ENCODE measurements at places on chromosomes 7 and 10. TPM values are rescaled to one million over a fixed set of nuclear protein-coding genes. Genes with fewer than 3 reads are reported as not detected.
A peak's percentile ranks its signal among the peaks of the same experiment; 100 is the strongest.

CYP3A7 gene
- total RNA-seq, result 0.41 TPM

PAX4 gene
- not detected for total RNA-seq

BLNK gene
- 9.4 TPM for total RNA-seq

GRCh38 chr7:36746347-36746746, 22.1 kb upstream of the AOAH start:
- no peaks in the 10 kb centered on the region for H3K27me3 ChIP-seq
- H3K36me3 ChIP-seq, result no peaks in the 10 kb centered on the region
- no peak for DNase-seq
- H3K4me1 ChIP-seq, result no peaks in the 10 kb centered on the region
- no peak overlapping the region for H3K4me3 ChIP-seq
- H3K27ac ChIP-seq, result no peak overlapping the region

DNA sequence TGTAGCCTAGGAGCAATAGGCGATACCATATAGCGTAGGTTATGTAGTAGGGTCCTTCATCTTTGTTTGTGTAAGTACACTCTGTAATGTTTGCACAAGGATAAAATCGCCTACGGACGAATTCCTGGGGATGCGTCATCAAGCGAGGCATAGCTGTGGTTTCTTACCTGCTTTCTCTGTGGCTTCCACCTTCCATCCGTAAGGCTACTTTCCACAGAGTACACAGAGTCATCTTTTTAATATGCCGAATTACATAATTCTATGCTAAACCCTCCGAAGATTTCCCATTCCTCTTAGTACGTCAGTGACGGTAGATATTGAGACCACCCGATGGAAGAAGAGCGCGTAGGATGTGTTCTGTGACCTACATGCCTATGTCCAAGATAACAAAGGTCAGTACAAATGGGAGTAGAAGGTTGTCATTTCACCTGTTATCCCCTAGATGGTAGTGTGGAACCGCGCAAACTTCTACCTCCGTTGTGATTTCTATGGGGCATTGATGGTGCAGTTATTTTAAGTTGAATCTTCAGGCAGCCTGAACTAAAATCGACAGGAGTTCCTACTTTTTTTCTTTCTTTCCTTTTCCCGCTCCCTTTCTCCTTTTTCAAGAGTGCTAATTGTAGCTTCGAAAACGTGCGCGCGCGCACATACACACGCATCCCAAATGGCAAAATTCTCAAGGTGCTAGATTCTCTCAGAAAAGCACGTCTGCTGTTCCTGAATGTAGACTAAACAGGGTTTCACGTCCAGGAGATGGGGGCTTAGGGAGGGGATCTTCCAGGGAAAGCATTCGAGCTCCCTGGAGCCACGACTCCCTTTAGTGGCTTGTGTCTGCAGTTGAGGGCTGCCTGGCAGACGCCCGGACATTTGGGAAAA, 111.7 kb upstream of the MBL2 start:
- no peaks in the 10 kb centered on the region for H3K4me1 ChIP-seq
- H3K36me3 ChIP-seq, result no peaks in the 10 kb centered on the region
- H3K27me3 ChIP-seq, result no peaks in the 10 kb centered on the region
- no peak overlapping the region for H3K4me3 ChIP-seq
- DNase-seq, result peak; percentile 77
- H3K27ac ChIP-seq, result no peak overlapping the region

GRCh38 chr10:7188456-7189050, 222.3 kb downstream of the SFMBT2 start:
- H3K27ac ChIP-seq, result no peak overlapping the region
- H3K4me1 ChIP-seq, result peaks cover 40% of the 10 kb centered on the region
- no peak for DNase-seq
- no peaks in the 10 kb centered on the region for H3K36me3 ChIP-seq
